Cortex of kidney (tissue), 1 donor: ENCODE measurements at places on chromosomes 2 and 18.

- DNase-seq: no peak
These were observed 143.7 kb downstream of the TPO start for GRCh38 chr2:1556776-1557466.

DNA sequence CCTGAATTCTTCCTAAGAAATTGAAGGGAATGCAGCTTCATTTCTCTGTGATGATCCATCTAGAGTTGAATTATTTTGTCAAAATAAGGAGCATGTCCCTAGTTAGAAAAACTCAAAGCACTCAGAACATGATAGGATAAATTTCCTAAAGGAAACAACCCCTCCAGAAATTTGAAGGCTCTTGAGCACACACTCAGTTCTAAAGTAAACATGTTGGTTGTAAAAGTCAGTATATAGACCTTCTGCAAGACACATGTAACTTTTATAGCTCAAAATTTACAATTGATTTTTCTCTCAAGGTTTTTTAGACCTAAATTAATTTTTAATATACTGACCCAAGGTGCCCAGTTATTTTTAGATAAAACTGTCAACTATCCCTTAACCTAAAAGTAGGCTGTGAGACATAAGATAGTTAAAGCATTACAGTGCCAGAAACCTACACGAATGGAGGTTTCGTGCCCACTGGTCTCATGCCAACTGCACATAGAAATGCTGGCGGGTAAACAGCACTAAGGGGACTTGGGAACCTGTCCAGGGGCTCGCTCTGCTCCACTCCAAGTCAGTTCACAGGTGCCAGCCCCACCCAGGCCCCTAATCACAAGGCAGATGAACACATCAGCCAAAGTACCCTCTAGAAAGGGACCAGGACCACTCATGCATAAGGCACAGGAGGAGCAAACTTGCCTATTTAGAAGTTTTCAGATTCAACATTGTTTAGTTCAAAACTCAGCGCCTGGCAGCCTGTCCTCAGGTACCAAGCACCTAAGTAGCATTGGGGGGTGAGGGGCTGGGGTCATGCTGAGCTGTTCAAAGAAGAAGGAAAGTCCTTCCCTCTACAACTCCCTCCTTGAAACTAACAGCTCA is 106.5 kb downstream of the SMC6 start:
- no peak for DNase-seq

- DNase-seq: no peak
These were observed 204.7 kb downstream of the TGIF1 start for GRCh38 chr18:3654442-3655253.

DNA sequence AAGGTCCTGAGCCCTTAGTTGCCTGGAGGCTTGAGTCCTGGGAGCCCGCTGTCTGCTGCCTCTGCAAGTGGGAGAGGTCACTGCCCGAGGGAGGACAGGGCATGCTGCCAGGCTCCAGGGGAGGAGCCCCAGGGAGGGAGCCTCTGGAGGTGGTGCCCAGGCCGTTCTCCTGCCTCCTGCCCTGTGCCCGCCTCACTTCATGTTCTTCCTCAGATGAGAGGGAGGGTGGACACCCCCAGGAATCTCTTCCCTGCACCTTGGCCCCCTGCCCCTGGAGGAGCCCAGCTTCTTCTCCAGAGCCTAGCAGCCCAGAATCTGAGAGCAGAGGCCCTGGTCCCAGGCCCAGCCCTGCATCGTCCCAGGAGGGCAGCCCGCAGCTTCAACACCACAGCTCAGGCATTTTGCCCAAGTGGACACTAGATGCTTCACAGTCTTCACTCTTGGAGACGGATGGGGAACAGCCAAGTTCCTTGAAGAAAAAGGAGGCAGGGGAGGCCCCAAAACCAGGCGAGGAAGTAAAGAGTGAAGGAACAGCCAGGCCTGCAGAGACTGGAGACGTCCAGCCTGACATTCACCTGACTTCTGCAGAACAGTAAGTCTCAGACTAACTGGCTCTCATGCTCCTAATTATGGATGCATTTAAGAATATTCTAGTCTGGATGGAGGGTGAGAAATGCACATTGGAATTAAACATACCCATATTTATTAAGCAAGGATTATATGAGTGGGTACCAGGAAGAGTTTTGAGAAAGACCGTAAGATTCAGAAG is 12.1 kb downstream of the PSD4 start:
- DNase-seq: no peak

DNA sequence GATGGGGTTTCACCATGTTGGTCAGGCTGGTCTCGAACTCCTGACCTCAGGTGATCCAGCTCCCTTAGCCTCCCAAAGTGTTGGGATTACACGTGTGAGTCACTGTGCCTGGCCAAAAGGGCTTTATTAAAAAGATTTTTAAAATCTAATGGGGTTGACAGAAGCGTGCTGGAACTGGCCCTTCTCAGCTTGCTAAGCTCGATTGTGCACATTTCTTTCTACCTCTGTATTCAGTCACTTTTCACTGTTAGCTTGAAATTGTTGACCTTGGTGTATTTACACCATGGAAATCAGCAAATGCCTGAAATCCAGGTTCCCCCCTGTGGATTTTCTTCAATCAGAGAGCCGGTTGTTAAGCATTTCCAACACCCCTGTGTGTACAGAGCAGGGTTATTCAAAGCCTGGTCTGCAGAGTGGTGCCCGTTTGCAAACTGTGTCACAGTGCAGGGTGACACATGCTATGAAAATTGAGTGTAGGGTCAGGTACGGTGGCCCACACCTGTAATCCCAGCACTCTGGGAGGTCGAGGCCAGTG is 140.2 kb downstream of the TGIF1 start:
- DNase-seq: no peak

GRCh38 chr2:309148-309953 is 21.5 kb upstream of the ALKAL2 start:
- DNase-seq: no peak

DNA sequence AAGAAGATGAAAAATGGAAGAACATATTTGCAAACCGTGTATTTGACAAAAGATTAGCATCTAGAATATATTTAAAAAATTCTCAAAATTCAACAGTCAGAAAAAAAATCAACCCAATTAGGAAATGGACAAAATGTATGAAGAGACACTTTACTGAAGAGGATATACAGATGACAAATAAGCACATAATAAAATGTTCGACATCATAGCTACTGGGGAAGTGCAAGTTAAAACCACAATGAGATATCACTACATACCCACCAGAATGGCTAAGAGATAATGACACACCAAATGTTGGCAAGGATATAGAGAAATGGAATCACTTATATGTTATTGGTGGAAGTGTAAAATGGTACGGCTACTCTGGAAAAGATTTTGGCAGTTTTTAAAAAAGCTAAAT is 11.7 kb upstream of the NUP35 start:
- no peak for DNase-seq
